Right hindlimb (tissue), 1 donor: ENCODE measurements at places on chromosomes 5 and 9.

DNA sequence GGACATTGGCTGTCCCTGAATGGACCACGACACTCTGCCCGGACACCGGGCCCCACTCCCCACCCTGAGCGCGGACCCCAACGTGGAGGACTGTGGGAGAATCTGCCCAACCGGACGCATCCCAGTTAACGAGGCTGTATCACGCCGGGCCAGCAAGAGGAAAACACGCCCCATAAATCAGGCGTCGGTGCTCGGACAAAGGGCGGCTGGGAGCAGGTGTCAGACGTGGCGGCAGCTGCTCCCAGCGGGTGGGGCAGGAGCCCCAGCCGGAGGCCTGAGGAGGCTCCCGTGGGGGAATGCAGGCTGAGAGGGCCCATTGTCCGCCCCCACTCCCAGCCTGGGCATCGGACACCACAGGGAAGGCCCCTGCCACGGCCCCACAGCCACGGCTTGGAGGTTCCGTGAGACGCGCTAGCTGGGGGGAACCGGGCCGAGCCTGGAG lies 19.2 kb downstream of the NOTCH1 start:
- DNase-seq: peak; percentile 69

DNA sequence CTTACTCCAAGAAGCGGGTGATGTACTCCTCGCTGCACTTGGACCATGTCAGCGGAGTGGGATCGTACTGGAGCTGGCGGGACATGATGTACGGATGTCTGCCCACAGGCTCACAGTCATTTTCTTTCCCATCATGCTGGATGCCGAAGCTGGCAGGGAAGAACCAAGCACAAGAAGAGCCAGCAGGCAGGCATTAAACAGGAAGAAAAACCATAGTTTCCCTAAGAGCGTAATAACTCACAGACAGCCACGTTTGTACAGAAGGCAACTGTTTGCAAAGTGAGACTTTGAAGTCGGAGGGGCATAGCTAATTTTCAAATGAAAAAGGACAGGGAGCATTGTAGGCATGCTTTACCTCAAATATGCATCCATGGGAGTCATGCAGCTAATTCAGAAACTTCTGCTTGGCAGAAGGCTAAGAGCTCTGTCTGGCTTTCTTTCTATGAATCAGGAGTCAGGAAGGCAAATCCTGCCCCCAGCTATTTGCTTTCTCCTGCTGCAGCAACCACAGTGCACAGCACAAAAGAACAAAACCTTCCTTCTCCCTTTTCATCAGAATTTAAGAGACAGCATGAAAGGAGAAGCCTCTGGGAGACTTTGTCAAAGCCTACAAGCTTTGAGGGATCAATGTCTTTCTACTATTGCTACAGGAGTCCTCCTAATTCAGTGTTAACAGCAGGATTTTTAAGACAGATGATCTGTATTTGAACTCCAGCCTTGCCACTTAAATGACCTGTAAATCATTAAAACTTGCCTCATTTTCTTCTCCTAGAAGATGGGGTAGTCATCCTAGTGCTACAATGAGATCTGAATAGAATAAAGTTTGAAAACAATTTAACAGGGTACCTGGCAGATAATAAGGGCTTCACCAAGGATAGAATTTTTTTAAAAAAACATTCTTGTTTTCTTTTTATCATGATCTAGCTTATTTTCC lies 209.1 kb downstream of the TARS1 start:
- no peak for DNase-seq

DNA sequence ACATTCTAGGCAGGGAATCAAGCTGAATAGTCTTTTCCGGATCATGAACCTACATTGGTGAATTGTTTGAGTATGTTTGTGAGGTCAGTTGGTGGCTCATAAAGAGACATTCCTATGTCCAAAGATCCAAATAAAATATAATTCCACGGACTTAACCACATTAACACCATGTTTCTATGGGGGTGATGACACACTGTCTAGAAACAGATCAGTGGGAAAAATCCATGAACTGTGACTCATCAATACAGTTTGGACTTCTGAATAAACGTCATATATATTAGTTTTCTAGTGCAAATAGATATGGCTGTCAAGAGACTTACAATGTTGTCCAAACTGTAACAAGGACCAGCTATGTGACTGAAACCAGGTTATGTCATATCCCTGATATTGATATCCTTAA lies 509.9 kb upstream of the TYRP1 start:
- no peak for DNase-seq

GRCh38 chr5:75534734-75535133 lies 23.0 kb downstream of the POLK start:
- DNase-seq: no peak

- DNase-seq: no peak
Observed at GRCh38 chr9:6302417-6302816, 25.8 kb upstream of the TPD52L3 start.

- no peak for DNase-seq
Observed at GRCh38 chr5:154403234-154403633, 42.6 kb upstream of the SAP30L start.

GRCh38 chr5:87188391-87188790 lies 79.3 kb upstream of the RASA1 start:
- DNase-seq: no peak

GRCh38 chr9:116160676-116161571 lies 7.3 kb downstream of the PAPPA start:
- no peak for DNase-seq

GRCh38 chr9:90854637-90855175 lies 53.1 kb downstream of the SYK start:
- DNase-seq: no peak

DNA sequence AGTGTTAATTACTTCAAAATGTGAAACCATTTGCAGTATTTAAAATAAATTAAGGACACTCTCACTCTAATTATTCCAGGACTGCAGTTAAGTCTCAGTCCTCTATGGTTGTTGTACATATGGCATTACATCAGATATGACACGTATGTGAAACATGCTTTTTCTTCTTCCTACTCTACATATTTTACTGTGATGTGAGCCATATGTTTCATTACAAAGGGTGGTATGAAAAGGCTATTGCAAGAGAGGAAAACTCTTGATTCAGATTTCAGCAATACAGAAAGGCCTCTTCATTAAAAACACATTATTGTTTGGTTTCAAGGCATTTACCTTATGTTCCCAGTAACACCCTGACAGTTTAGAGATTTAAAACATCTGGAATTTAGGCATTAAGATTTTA lies 964.5 kb upstream of the DMAC1 start:
- DNase-seq: no peak

- no peak for DNase-seq
Observed at GRCh38 chr5:139295346-139296057, 2.0 kb downstream of the MATR3 start.

GRCh38 chr5:86780018-86780417 lies 162.3 kb downstream of the COX7C start:
- DNase-seq: no peak

GRCh38 chr5:148583421-148583965 lies 70.8 kb downstream of the HTR4 start:
- DNase-seq: no peak

- DNase-seq: no peak
Observed at GRCh38 chr5:83914662-83915418, 194.2 kb upstream of the HAPLN1 start.

DNA sequence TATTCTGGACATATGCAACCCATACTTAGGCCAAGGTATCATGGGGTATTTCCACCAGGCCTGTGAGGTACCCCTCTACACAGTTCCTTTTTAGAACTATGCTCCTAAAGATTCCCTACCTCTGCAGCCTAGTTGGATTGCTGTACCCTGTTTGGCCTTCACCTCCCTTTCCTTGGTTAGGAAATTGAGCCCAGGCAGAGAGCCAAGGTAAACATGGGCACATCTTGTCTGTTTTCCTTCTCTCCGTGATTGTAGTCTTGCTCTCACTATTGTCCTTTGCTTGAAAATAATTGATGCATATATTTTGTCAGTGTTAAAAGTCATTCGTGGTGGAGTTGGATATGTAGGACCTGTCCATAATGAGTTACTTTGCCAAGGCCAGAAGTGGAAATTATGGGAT lies 26.7 kb downstream of the BDP1 start:
- DNase-seq: no peak

- no peak for DNase-seq
Observed at GRCh38 chr9:5790923-5791322, 42.0 kb downstream of the ERMP1 start.

DNA sequence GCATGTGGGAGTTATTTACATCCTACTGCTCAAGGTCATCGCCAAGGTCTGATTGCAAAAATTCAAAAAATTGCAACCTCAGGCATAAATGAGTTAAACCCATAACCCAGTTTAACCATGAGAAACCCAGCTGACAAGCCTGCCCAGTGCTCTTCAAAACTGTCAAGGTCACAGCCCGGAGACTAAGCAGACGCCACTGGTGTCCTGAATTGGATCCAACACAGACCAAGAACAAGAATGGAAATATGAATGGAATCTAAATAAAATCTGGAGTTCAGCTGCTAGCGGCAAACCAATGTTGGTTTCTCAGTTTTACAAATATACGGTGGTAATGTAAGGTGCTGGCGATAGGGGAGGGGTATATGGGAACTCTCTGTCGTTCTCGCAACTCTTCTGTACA lies 201.5 kb upstream of the MVB12B start:
- DNase-seq: no peak

GRCh38 chr5:131081913-131082488 lies 83.1 kb downstream of the HINT1 start:
- no peak for DNase-seq

GRCh38 chr9:33923998-33924701 lies 107.2 kb downstream of the UBE2R2 start:
- no peak for DNase-seq

DNA sequence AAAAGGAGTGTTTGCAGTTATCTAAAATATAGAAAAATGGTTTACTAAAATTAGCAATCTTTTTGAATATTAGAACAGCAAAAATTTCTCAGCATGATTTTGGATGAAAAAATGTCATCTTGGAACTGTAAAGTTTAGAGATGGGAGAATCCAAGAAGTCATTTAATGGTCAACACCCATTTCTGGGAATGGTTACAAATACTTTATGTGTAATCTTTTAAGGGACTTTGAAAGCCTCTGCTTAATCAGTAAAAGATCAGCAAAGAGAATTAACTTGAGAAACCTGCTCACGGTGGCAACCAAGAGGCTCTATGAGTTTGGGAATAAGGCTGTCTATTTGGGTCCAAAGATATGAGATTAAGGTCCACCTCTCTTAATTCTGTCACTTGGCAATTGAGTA lies 13.0 kb downstream of the C1QTNF3 start:
- DNase-seq: no peak

GRCh38 chr5:25418319-25418859 lies 773.6 kb upstream of the CDH10 start:
- DNase-seq: no peak

DNA sequence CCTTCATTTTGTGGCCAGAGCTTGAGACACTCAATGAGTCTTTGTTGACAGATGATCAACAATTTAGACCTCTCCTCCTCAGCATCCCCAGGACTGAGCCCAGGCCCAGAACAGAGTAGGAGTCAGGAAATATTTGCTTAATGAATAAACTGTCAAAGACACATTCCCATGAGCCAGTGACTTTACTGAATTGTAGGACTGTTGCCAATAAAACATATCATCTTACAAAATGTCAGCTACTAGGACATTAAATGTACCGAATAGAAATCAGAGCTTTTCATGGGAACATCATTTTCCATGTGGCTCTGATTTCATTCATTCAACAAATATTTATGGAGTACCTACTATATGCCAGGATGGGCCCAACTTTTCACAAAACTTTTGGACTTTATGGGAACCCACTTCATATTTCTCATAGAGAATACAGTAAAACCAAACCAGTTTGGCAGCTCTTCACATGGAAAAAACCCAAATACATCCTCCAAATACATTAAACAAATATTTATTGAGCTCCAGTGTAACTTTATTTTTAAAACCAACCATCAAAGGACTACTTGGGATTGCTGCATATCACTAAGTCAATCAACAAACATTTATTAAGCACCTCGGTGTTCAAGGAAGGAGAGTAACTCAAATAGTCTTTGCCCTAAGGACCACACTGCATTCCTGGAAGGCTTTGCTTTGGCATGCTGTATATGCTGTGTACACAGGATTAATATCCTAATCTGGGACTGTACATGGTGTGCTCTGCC lies 11.4 kb downstream of the VDAC1 start:
- no peak for DNase-seq

- DNase-seq: no peak
Observed at GRCh38 chr9:106795031-106795430, 67.9 kb upstream of the ZNF462 start.

GRCh38 chr5:69509212-69509611 lies 16.6 kb downstream of the OCLN start:
- no peak for DNase-seq

- DNase-seq: no peak
Observed at GRCh38 chr9:123426406-123426805, 70.4 kb downstream of the CRB2 start.

GRCh38 chr9:127809540-127810377 lies 7.1 kb downstream of the FPGS start:
- no peak for DNase-seq

GRCh38 chr9:33116860-33117259 lies 40.4 kb upstream of the SMU1 start:
- DNase-seq: no peak

DNA sequence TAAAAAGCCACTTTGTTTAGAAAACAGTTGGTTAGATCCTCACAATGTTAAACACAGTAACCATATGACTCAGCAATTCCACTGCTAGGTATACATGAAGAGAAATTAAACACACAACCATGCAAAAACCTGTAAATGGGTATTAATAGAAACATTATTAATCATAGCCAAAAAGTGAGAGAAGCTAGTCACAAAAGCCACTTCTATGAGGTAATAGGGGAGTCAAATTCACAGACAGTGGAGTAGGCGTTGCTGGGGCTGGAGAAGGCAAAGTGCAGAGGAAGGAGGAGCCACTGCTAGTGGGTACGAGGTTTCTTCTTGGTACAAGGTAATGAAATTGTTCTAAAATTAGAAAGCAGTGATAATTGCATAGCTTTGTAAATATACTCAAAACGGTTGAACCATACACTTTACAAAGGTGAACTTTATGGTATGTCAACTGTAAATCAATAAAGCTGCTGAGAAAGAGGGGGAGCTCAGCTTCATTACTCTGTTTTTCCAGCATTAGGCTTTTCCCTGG lies 364.4 kb downstream of the GADD45G start:
- DNase-seq: no peak

GRCh38 chr5:171813813-171814490 lies 28.3 kb downstream of the SMIM23 start:
- DNase-seq: no peak

- no peak for DNase-seq
Observed at GRCh38 chr5:124720593-124720992, 25.8 kb downstream of the ZNF608 start.

DNA sequence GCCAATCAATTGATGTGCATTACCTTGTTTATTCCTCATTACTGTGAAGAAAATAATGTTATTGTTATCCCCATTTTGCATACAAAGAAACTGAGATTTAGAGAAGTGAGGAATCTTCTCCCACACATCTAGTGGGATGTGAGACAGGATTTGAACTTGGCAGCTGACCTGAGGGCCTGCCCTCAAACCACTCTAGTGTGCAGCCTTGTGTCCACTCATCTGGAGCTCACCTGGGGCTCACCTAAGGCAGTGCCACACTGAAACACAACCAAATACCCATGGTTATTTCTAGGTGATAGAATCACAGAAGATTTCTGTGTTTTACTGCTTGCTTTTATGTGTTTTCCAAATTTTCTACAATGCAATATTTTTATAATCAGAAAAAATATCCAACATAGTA lies 94.7 kb upstream of the SAP30L start:
- no peak for DNase-seq
